ENCODE measurements at places on chromosomes 7 and 10.

GRCh38 chr10:378230-378929, 243.1 kb downstream of the ZMYND11 start:
- no peak for DNase-seq

- DNase-seq, result no peak
Observed at GRCh38 chr7:55420530-55420929, 55.4 kb downstream of the LANCL2 start.

- DNase-seq, result no peak
Observed at GRCh38 chr7:74343281-74344131, 54.3 kb downstream of the CLIP2 start.

- no peak for DNase-seq
Observed at GRCh38 chr7:27129729-27130539, 623 bp downstream of the HOXA4 start.

DNA sequence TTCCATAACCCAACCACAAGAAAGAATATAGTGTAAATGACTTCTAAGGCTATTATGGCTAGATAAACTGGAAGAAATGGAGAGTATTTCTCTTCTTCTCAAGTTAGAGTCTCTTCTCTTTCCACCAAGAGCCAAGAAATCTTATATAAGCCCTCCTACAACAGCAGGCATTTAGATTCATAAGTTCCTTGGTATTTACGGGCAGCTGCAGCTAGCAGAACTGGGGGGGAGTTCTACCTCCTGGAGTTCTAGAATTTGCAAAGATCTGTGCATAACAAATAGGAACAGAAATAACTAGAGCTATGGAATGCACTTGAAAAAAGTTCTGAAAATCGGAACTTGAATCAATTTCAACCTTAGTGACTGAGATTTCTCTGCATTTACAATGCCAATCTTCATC, 715.2 kb upstream of the GRM3 start:
- no peak for DNase-seq

GRCh38 chr10:29839826-29840515, 205.2 kb upstream of the SVIL start:
- DNase-seq, result no peak

GRCh38 chr10:341081-341740, 206.0 kb downstream of the ZMYND11 start:
- no peak for DNase-seq

GRCh38 chr10:31709028-31709427, 219.6 kb downstream of the ARHGAP12 start:
- no peak for DNase-seq

- DNase-seq, result no peak
Observed at GRCh38 chr7:51135576-51135975, 181.0 kb downstream of the COBL start.

- DNase-seq, result no peak
Observed at GRCh38 chr7:127862525-127862924, 168.7 kb downstream of the LRRC4 start.

GRCh38 chr7:47811632-47812380, 136.5 kb downstream of the PKD1L1 start:
- DNase-seq, result no peak

DNA sequence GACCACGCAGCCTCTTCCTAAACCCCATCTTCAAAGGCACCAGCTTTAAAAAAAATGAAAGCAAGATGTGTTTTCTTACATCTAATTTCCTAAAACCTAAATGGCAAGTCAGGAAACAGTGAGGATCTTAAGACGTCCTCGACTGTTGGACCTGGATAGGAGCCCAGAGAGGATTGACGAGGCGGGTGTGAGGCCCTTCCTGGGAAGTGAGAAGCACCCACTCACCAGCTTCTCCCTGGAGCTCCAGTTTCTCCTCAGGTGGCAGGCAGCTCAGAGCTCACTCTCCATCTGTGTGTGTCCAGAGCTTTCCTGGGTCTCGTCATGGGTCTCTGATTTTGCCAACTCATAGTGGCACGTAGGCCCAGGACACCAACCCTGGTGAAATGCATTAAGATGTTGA, 614.0 kb upstream of the AUTS2 start:
- no peak for DNase-seq

DNA sequence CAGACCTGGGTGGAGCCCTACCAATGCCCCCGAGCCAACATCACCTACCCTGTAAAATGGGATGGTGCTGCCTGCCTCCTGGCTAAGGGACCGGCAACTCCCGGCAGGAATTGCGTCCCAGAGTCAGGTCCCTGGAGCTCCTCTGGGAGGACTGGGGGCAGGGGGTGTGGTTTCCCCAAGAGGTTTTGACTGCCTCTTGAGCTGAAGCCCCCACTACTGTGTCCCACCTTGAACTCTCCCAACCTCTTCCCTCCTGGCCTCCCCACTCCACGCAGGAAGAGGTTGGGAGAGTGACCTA, 1.3 kb downstream of the SH2B2 start:
- no peak for DNase-seq

DNA sequence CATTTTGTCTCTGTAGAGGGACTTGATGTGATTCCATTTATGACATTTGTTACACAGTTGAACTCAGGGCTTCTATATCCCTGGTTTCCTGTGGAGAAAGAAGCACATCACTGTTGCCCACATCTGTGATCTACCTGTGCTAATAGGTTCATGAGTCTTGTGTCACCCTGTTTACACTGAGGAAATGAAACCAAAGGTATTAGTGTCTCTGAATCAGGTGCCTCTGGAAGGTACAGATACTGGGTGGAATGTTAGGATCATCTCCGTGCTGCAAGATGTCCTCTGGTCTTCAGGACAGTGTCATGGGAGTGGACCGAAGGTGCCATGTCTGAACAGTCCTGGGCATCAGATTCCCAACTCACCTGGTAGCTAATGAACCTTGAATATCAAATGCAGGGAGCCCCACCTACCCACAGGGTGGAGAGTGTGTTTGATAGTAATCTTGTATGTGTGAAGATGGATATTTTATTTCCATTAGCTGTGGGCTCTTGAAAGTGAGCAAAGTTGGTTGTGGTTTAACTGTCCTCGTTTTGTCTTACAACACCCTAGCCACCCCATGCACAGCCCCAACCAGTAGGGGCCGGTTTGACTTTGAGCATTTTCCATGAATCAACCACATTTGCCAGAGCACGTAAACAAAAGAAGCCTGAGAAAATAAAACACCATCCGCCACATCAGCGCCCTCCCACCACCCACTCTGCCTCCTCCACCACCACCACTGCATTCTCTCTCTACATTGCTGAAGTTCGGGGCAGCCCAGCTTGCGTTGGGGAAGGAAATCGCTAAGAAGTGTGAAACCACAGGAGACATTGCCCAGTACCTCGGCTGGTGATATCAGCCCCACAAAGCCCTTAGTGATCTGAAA, 40.7 kb downstream of the TARP start:
- DNase-seq, result peak; percentile 69

GRCh38 chr10:29956335-29956924, 103.0 kb downstream of the JCAD start:
- no peak for DNase-seq

GRCh38 chr10:62527019-62527827, 153.1 kb downstream of the ZNF365 start:
- DNase-seq, result no peak

- DNase-seq, result no peak
Observed at GRCh38 chr10:20767028-20767427, 130.1 kb downstream of the NEBL start.

DNA sequence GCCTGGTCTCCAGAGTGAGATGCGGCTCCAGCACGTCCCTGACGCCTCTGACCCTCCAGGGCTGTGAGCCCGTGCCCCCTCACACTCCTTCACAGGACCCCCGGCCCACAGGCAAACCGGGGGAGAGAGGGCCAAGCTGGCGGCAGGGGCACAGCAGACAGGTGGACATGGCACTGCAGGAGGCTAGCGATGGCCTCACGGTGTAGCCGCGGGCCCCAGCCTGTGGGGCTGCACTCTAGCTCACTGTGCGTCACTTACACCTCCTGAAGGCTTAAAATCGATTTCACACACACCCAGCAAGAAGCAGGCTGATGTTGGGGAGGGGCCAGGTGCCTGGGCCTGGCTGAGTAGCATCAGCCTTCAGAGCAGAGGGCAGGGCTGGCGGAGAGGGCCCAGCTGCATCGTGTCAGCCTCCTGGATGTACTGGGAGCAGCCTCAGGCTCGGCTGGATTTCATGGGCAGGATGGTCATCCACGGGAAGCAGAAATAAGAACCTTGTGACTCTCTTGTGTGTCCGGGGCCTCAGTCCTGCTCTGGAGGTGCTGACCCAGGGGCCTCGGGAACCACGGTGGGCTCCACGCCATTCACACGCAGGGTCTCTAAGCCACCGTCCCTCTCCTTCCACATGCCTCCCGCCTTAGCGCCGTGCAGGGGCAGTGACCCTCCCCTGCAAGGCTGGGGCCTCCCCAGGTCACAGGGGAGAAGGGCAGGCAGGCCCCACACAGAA, 19.4 kb upstream of the KNDC1 start:
- no peak for DNase-seq

DNA sequence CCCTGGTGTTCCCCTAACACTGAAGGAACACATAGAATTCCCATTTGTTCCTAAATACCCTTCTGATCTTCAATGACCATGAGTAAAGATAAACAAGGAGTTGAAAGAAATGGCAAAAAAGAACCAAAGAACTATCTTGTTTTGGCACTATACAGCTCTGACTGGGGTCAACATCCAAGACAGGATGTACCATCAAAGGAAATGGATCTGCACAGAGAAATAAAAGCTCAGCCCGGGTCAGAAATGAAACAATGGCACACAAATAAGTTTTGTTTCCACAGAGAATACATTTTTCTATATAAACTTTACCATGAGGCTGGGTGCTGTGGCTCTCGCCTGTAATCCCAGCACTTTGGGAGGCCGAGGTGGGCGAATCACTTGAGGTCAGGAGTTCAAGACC, 18.0 kb upstream of the USP54 start:
- no peak for DNase-seq

DNA sequence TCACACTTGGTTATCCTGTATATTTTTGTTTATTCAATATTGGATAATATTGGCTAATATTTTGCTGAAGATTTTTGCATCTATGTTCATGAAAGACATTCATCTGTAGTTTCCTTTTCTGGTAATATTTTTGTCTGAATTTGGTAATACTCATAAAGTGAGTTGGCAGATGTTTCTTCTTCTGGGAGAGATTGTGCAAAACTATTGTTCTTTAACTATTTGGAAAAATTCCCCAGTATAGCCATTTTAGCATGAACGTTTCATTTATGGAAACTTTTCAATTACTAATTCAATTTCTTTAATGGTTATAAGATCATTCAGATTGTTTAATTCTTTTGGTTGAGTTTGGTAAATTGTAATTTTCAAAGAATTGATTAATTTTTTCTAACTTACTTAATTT, 560.8 kb upstream of the FZD8 start:
- no peak for DNase-seq
